Mucosa of descending colon (tissue), 3 donors: ENCODE measurements at places on chromosomes 7 and 10. TPM values are rescaled to one million over a fixed set of nuclear protein-coding genes. Genes with fewer than 3 reads are reported as not detected.

GRCh38 chr10:77264107-77264506, 373.5 kb downstream of the KCNMA1 start:
- DNase-seq = no peak

DNA sequence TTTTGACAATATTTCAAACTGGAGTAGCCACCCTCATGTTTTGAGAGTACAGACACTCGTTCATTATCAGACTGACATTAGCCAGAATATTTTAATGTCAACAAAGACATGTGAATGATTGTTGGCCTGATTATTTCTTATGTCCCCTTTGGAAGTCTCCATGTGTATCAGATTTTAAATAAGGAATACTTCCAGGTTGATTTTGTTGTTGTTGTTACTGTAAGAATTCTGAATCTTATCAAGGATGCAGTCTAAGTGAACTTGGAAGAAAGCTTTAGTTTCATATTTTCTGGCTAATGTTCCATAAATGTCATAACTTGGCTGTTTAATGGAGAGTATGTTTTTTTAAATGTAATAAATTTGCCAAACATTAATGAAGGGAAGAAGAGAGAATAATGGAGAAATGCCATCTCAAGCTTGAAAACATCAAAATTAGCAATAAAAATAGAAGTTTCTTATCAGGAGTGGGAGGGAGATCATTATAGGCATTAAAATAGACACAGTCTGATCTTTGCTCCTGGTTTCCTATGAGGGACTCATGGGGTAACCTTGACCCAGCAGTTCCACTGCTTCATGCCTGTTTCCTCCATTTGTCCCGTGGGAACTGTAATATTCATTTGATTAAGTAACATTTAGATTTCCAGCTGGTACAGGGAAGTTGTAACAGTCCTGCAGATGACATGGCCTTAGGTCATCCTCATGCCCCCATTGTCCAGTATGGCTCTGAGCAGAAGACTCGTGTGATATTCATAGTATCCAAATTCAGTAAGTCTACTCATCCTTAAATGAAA, 122.4 kb upstream of the KIAA1217 start:
- no peak for DNase-seq

Gene MYO3A
- 0.29 TPM for total RNA-seq

DNA sequence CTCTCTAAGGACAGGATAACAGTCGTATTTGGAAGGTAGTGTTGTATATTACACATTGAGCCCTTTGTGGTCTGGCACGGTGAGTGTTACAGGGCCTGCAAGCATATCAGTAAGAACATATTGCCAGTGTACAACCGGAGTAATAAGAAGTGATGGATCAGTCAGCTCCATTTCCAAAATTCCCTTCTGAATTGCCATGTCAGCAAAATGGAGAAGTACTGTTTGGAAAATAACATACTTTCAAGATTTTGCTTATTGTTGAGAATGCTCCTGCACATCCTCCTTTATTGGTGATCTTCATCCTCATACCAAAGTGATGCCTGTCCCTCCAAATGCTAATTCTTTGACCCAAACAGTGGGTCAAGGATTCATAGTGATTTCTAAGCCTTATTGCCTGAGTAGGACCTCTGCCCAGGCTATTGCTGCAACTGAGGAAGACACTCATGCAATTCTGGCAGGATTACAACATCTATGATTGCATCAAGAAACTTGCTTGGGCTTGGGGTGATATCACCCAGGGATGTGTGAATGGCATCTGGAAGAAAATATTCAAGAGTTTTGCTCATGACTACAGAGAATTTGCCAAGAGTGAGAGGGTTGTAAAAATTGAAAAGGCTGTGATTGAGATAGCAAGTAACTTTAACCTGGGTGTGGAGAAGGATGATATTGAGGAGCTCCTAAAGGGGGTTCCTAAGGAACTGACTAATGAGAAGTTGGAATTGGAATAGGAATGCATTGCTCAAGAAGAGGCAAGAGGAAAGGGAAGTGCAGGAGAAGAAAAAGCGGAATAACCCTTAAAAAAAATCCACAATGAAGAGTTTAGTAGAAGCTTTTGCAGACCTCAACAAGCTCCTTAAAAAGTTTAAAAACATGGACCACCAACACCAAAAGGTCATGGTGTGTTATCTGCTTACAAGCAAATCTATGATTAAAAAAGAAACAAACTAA, 452.2 kb upstream of the SORCS1 start:
- no peak for DNase-seq

DNA sequence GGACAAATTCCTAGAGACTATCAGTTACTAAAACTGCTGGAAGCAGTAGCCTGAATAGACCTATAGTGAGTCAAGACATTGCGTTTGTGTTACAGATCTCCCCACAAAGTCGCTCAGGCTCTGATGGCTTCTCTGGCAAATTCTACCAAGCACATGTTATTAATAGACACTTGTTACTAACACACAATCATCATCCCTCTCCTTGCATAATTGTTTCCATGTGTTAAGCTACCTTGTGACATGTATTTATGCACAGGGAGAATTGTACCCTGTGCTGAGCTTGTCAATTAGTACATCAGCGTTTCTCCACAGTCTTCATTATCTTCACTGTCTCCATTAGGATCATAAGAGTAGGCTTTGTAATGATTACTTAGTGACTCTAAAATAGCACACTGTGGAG, 31.2 kb downstream of the DYNC2I1 start:
- no peak for DNase-seq

DNA sequence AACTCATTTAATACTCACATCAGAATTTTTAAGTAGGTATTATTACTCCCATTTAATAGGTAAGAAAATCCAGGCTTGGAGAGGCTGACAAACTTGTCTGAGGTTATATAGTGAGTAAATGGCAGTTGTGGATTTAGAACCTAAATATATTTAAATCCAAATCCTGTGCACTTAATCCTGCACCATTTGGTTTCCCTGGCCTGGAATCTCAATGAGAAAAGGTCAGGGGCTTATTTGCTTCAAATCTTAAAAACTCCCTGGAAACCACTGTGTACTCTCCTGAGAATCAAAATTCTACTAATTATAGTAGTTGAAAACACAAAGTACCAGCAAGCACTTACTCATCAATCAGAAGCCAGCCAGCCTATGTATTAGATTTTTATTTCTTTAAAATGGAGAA, 97.7 kb downstream of the DNMBP start:
- DNase-seq = no peak

DNA sequence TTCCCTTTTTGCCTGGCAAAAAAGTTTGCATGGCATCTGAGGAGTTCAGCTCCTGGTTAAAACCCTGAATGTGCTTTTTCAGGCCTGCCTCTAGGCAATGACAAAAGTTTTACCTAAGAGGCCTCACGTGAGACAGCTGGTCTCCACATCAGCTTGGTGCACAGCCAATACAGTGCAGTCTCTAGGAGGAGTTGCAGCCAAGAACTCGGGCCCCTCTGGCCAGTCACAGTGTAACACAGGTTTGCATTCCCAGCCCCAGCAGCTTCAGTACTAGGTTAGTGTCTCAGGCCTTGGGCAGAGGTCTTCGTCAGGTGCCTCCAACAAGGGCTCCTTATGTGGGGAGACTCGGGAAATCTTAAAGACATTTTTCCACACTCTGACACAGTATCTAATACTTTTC, 771.7 kb downstream of the SORCS1 start:
- no peak for DNase-seq

DNA sequence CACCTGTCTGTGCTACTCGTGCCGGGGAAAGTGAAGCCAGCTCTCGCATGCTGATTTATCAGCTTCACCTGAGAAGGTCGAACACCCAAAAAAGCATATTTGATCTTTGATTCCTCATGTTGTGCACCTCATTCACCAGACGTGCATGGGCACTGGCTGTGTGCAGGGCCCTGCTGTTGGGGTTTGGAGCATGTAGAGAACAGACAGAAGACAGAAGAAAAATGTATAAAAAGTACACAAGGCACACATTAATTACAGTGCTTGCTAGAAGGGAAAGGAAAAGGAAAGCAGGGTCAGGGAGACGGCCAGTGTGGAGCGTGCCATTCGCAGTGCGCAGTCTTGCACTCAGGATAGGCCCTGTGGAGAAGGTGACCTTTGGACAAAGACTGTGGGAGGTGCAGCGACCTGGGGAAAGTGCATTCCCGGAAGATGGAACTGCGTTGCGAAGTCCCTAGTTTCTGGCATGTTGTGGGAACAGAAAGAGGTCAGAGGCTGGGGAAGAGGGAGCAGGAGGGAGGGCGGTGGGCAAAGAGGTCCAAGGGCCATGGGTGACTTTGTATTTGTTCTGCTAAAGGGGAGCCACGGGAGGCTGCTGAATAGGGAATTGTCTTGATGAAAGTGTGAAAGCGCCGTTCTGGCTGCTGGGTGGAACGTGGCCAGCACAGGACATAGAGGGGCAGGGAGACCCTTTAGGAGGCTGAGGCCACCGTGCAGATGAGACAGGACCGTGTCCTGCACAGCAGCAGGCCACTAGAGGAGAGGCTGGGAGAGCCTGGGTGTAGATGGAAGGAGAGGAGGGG, 232.8 kb downstream of the GLRX3 start:
- no peak for DNase-seq

Gene NT5C3A
- total RNA-seq = 107 TPM

Gene CDK14
- 5.4 TPM for total RNA-seq
